ENCODE measurements at places on chromosomes 16 and 17.
A peak's percentile ranks its signal among the peaks of the same experiment; 100 is the strongest.

GRCh38 chr17:32822996-32823395, 53.9 kb downstream of the MYO1D start:
- DNase-seq, result no peak

- peak; percentile 20 for DNase-seq
These were observed 855 bp downstream of the TUFM start for GRCh38 chr16:28845293-28845692.

GRCh38 chr16:63606778-63607177, 1515.1 kb downstream of the CDH11 start:
- no peak for DNase-seq

DNA sequence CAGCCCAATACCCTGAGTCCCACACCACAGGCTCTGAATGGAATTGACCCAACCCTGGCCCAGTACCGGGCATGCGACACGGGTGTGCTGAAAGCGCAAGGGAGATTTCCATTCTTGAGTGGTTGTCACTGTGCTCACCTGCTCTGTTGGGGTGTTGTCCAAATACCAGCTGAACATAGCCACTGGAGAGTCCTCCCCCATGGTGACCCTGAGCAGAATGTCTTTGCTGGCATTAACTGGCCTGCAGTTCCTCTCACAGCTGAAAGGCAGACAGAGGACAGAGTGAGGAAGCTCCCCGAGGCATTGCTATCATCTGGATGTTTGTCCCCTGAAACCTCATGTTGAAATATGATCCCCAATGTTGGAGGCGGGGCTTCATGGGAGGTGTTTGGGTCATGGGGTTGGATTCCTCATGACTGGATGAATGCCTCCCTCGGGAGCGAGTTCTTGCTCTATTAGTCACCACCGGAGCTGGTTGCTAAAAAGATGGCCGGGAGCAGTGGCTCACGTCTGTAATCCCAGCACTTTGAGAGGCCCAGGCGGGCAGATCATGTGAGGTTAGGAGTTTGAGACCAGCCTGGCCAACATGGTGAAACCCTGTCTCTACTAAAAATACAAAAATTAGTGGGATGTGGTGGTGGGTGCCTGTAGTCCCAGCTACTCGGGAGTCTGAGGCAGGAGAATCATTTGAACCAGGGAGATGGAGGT, 57.3 kb upstream of the BCO1 start:
- peak; percentile 92 for DNase-seq

- DNase-seq, result no peak
These were observed 47.1 kb downstream of the HLF start for GRCh38 chr17:55311767-55312375.

- no peak for DNase-seq
These were observed 15.1 kb downstream of the YWHAE start for GRCh38 chr17:1384905-1385435.

DNA sequence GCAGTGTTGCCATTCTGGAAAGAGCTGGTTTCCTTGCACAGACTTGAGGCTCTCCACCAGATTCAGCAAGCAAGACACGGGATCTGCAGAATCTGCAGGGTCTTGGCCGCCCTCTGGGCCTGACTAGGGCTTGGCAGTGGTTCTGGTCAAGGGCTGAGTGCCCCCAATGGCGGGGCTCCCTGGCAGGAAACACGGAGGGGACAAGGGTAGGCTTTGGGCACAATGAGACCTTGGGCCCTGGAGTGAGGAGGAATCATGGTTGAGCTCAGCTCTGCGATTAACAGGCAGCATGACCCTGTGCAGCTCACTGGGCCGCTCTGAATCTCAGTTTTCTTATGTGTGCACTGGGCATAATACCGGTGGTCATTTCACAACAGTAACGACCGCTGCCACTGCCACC, 249.9 kb downstream of the GSG1L start:
- no peak for DNase-seq

DNA sequence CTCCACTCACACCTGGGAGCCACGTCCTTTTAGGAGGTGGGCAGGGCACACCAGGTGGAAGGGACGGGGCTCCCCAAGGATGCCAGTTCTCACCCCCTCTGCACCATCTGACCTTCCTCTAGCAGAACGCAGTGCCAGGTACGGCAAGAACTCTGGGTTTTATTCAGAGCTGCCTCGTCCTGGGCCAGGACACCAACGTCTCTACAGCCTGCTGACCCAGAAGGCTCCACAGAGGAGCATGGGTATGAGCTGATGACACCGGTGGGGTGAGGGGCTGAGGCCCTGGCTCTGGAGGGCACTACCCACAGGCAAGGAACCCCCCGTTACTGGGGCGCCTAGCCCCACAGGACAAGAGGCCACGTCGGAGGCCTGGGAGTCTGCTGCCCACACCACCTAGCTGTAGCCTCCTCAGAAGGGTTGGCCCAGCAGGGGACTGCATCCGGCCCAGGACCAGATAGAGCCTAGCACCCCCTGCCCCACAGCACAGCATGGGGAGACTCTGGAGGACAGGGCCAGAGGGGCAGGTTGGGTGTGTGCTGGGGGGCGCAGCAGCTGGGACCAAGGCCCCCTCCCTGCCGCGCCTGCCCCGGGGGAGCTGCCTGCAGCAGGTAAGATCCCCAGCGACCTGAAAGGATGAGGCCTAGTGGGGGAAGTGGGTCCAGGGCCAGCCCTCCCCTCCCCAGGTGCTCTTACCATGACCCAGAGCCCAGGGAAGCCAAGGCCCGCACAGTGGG, 13.9 kb downstream of the BCAR1 start:
- DNase-seq, result no peak

DNA sequence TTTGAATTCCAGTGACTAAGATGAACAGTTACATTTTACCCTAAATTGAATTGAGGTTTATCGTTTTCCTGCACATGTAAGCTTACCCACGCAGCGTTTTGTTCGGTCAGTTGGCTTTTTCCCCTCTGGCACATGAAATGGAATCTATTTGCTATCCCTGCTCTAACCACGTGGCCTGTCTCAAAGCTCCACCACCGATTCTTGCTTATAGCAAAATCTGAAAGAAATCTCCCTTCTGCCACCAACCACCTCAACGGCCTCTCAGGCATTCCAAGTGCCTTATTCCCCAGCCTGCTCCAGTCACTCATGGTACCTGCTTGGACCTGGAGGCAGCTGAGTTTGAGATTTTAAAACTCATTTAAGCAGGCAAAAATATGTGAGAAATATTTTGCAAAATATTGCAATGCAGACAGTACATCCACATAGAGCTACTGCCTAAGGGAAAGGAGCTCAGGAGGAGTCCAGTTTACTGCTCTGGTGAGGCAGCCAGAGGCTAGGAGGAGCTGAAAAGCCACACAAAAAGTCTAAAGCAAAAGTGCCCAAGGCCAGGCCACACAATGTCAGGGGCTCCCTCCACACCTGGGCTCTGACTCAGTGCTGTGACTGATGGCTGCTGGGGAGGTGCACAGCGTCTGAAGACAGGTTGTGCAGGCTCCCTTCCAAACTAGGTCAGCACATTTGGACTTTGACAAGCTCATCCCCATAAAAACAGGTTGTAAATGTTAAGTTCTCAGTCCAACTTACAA, 26.4 kb downstream of the ARHGAP17 start:
- no peak for DNase-seq

GRCh38 chr17:57490890-57491289, 234.6 kb downstream of the MSI2 start:
- DNase-seq, result no peak

DNA sequence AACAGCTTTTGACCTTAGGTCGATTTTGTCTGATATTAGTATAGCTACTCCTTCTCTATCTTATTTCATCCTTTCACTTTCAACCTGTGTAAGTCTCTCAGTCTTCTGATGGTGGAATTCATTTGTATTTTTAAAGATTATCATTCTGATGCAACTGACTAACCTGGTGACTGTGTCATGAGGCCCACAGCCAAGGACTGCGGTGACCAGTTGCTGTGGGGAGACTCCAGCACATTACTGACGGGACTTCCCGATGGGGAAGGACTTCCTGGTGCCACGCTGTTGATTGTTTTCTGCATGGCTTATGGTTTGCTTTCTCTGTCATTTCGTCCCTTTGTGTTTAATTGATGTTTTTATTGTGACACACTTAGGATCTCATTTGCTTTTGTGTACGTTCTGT, 34.2 kb downstream of the RMI2 start:
- no peak for DNase-seq

DNA sequence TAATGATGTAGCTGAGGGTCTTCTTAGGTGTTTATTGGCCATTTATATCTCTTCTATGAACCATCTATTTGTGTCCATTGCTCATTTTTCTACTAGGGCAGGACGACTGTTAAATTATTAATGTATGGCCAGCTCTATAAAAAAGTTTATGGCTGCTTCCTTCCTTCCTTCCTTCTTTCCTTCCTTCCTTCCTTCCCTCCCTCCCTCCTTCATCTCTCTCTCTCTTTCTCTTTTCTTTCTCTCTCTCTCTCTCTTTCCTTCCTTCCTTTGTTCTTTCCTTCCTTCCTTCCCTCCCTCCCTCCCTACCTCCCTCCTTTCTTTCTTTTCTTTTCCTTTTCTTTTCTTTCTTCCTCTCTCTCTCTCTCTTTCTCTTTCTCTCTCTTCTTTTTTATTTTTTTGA, 17.2 kb upstream of the NDEL1 start:
- DNase-seq, result no peak

DNA sequence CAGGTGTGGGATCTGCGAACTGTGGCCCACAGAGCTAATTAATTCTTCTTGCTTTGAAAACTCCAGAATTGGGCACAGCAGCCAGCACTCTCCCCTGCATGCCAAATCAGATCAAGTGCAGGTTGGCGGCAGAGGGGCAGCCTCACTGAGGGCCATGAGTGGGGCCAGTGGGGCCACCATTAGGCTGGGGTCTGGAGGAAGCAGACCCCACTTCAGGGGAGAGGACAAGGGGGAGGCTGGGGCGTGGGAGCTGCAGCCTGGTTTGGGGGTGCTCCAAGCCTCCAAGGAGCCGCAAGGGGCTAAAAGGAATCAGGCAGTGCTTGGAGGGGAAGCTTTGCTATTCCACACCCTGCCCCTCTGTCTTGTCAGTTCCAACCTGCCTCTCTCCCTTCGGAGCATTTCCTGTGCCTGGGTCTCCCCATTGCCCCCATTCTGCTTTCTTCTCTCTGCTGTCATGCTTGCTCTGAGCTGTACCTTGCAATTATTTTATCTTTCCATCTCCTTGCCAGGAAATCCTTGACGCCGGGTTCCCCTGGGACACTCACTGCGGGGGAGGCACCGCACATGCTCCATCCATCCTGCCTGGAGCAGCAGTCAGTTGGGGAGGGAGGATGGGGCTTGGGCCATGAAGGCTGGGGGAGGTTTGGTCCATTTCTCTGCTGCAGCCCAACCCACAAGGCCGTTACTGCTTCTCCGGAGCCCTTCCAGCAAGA, 3.3 kb upstream of the ABCC3 start:
- no peak for DNase-seq

DNA sequence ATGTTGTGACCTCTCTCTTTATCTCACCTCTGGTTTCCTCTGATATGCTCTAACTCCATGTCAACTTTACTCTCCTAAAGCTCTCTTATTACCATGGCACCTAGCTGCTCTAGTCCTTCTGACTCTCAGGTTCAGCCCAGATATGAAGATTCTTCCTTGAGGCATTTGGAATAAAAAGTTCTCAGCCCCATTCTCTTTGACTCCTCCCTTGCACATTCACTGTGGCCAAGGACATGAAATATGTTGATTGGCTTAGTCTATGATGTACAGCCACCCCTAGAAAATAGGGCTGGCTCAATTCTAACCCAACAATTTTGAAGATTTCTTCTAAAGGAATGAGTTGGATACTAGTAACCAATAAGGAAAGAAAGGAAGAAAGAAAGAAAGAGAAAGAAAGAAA, 20.8 kb upstream of the GAS7 start:
- DNase-seq, result no peak

- no peak for DNase-seq
These were observed 622.2 kb downstream of the TOX3 start for GRCh38 chr16:51924744-51925143.

DNA sequence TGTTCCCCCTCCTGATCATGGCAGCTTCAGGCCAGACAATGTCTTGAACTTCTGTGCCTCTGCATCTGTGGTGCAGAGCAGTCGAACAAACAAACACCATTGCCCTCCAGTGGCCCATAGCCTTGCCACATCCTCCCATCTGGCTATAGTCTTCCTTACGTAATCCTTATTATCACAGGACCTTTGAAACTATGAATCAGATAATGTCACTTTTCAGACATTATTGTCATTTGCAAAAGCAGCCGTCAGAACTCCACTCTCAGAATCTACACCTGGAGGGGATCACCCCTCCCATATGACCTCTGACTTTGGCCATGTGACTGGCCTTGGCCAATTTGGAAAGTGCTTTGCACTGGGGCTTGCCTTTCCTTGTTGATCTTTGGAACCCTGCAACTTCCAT, 387.3 kb downstream of the MAF start:
- DNase-seq, result no peak

- DNase-seq, result no peak
These were observed 1.9 kb downstream of the NXPH3 start for GRCh38 chr17:49577650-49577934.

DNA sequence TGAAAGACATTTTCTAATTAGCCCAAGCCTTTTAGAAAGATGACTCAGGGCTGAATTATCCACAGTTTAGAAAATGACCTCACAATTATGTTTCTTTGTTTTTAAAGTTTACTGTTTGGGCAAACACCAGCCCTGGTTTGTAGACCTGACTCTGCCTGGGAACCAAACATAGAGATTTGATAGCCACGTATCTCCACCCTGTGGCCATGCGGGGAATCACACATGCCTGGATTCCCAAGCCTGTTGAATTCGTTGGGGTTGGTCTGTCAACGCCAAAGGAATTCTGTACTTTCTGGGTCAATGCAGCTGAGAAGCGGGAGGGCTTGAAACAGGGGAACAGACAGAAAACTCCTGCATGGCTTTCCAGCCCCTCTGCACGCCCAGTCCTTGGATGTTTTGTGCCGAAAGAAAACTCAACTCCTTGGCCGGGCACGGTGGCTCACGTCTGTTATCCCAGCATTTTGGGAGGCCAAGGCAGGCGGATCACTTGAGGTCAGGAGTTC, 26.9 kb downstream of the CD300A start:
- DNase-seq, result peak; percentile 47

DNA sequence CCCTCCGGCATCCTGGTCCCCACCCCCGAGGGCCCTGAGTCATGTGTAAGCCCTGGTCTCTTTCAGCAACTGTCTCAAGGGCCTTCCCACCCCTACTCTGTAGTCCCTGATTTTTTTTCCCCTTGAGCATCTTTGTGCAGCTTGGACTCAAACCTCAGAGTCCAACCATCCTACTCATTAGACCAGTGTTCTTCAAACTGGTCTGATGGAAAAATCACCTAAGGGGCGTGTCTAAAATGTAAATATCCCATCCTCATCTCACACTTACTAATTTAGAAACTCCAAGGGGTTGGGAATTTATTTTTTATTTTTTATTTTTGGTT, 624 bp downstream of the G6PC3 start:
- no peak for DNase-seq

DNA sequence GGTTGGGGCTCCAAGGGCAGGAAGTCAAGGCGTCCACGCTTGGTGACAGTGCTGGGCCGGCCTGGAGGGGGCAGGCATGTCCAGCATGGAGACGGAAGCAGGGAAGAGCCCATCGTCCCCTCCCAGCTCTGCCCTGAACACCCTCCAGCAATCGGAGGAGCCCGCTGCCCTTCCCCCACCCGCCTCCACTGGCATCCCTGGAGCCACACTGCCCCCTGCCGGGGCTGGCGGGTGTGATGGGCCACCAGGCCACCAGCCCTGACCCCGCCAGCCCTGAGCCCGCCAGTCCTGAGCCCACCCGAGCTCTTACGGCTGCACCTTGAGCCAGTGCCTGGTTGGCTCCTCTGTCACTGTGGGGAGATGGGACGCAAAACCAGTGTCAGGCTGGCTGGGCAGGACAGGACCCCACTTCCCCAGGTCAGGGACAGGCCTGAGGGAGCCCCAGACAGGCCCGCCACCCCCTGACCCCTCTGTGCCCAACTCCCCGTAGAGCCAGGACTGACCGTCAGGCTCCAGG, 4.1 kb upstream of the CDH15 start:
- peak; percentile 64 for DNase-seq

- DNase-seq, result no peak
These were observed 875 bp downstream of the PRKCB start for GRCh38 chr16:23836404-23837311.

Measured in iPS DF 19.7 (cell line).